ENCODE measurements at places on chromosomes 3 and 15. TPM values are rescaled to one million over a fixed set of nuclear protein-coding genes. Genes with fewer than 3 reads are reported as not detected.

The PDCD7 gene
- 29.6 TPM for total RNA-seq

The CMTM7 gene
- total RNA-seq: 19.5 TPM

The ANO10 gene
- 30.9 TPM for total RNA-seq

The IL5RA gene
- total RNA-seq: 0.49 TPM

The CIDEC gene
- 13.6 TPM for total RNA-seq

The ABHD17C gene
- total RNA-seq: 3.8 TPM

Data from sciatic nerve (tissue), 2 donors.